ENCODE measurements at places on chromosomes 1 and 21. TPM values are rescaled to one million over a fixed set of nuclear protein-coding genes. Genes with fewer than 3 reads are reported as not detected.

DNA sequence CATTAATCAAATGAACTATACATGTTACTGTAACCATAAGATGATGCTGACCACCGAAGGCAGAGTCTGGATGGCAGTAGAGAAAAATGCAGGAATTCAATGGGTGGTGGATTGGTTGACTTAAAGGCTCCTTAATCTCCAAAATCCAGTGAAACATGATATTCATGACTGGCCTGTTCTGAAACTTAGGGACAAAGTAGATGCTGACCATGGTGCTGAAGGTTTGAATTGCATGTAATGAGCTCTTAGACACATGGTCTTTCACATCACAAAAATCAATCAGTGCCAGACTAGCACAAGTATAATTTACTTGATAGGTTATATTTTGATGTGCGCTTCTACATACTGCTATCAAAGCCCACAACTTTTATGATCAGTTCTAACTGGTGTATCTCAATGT, 30.9 kb upstream of the NTMT2 start:
- no peak for DNase-seq

GRCh38 chr1:102099916-102100315, 103.2 kb upstream of the OLFM3 start:
- no peak for DNase-seq

GRCh38 chr1:20223551-20224419, 37.5 kb upstream of the PLA2G2C start:
- DNase-seq: no peak

- DNase-seq: no peak
These were observed 8.0 kb upstream of the ATP1A2 start for GRCh38 chr1:160107512-160107911.

DNA sequence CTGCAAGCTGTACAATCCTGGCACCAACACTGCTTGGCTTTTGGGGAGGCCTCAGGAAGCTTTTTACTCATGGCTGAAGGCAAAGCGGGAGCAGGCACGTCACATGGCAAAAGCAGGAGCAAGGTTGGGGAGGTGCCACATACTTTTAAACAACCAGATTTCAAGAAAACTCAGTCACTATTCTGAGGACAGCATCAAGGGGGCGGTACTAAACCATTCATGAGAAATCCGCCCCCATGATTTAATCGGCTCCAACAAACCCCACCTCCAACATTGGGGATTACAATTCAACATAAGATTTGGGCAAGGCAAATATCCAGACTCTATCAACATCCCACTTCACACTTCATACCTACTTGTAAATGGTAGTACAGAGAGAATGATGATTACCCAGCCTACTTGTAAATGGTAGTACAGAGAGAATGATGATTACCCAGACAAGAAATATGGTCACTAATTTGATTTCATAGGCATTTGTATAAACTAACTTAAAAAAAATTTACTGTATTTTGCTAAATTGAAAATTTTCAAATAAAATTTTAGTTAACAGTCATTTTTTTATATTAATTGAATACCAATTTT, 24.9 kb downstream of the ATP5PF start:
- no peak for DNase-seq

GRCh38 chr1:61116421-61116820, 34.1 kb downstream of the NFIA start:
- DNase-seq: no peak

DNA sequence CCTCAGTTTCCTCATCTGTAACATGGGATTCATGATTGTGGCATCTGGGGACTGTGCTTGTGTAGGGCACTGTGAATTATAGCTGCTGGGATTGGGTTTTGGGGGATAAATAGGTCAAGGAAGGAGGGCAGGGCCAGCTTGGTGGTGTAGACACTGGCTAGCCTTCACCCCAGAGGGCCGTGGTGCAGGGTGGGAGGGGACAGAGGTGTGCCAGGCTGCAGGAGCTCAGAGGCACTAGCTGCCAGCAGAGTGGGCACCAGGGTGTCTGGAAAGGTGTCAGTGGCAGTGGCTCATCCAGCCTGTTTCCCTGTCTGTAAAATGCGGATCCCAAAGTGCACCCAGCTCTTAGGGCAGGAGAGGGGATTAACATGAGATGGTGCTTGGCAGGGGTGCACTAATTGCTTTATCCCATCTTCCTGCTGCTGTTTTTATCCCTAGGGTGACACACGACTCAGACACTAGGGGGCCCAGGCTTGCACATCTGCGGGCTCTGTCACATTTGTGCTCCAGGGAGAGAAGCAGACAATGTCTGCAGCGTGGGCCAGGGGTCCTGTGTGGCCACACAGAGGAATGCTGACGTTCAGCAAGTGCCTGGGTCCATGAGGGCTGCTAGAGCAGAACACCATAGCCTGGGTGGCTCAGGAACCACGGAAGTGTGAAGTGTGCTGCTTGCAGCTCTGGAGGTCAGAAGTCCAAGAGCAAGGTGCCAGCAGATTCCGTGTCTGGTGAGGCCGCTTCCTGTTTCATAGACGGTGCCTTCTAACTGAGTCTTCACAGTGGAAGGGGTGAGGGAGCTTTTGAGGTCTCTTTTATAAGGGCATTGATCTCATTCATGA, 19.3 kb downstream of the OBSCN start:
- no peak for DNase-seq

DNA sequence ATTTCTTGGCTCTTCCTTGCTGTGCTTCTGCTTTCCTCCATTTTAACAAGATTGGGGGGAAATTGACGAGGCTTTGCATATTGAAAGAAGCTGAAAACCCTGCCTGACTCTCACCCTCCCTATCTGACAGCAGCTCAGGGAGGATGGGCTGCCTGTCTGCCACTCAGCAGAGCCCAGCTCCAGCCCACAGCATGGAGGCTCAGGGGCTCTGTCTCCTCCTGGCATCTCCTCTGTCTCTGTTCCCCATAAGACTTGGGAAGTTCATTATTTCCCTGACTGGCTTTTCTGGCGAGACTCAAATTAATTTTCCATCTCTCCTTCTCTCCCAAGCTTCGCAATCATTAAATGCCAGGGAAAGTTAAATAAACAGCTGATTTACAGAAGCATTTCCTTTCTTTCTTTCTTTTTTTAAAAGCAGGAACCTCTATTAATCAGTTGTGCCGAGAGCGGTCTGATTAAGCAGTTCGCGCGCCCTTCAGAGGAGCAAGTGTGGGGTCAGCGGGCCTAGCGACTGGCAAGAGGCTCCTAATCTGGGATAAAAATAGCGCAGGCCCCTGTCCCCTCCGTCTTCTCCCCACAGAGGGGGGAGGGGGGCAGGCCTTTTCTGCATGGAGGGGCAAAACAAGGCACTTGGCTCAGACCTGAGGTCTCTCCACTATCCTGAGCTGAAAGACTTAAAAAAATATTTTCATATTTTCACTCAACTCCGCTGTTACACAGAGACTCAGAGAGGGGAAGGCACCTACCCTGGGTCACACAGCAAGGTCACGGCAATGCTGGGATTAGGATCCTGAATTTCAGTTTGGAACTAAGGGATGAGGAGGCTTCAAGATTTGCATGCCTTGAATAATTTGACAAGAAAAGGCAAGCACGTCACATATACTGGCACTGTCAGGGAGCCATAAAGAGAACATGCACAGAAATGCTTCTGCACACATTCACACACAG, 170.4 kb downstream of the ACTL8 start:
- DNase-seq: no peak

DNA sequence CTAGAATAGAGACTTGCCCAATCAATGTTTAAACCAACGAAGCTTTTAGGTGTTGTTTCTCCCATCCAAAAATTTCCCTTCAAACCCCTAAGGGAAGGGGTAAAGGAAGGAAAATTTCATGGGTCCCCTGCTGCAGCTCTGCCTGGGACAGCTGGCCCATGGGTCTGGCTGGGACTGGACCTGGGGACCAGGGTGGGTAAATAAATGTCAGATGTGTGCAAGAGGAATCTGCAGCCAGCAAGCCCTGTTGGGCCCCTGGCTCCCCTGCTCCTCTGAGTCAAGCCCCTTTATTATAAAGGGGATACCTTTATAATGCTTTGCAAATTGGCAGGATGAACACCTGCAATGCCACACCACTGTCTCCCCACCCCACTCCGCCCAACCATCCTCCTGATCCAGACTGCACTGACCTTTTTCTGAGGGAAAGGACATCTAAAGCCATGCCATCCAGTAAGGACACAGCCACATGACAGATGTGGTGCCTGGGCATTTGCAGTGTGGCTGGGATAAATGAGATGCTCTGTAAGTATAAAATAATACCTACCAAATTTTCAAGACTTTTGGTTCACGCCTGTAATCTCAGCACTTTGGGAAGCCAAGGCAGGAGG, 1.9 kb upstream of the TMEM125 start:
- no peak for DNase-seq

- DNase-seq: no peak
These were observed 33.7 kb downstream of the TBX15 start for GRCh38 chr1:118954301-118954905.

Gene ADORA1
- not detected for total RNA-seq

- DNase-seq: no peak
These were observed 7.8 kb upstream of the TMEM222 start for GRCh38 chr1:27314169-27314568.

GRCh38 chr1:15916417-15916816, 59.5 kb downstream of the ZBTB17 start:
- no peak for DNase-seq

GRCh38 chr1:172599912-172600311, 59.0 kb upstream of the FASLG start:
- DNase-seq: no peak

- DNase-seq: no peak
These were observed 147.7 kb upstream of the DNAH14 start for GRCh38 chr1:224781800-224782199.

Gene INTS3
- 20.7 TPM for total RNA-seq

DNA sequence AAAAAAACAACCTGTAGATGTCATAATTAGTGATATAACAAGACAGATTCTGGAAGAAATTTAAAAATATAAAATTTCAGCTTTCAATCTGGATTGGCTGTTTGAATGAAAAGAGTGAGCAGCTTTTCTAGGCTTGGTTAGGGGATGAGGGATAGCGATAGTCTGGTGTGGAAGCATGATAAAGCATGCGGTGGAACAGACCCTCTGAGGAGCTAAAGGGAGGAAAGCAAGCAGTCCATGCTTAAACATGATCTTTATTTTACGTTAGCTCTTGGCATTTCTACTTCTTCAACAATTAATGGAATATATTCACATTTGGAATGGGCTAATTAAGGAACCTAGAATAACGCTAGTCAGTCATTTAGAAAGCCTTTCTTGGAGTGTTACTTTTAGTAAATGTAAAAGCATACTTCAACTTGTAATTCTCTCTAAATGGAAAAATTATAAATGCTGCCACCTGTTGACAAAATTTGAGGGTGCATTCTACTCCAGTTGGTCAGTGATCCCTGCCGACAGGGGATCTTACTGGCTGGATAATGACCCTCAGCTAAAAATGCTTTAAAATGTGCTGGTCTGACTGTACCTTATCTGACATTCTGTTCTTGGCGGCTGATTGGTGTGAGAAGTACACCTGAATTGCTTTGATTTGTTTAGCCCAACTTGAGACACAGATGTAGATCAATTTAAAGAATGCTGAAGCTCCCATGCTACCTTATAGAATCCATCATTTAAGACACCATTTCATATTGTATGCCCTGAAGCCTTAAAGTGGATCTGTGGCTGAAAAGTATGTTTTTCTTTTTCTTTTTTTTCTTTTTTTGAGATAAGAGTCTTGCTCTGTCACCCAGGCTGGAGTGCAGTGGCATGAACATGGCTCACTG, 61.2 kb downstream of the AK4 start:
- DNase-seq: peak; percentile 8

- DNase-seq: no peak
These were observed 500 bp upstream of the PEA15 start for GRCh38 chr1:160204526-160205241.

DNA sequence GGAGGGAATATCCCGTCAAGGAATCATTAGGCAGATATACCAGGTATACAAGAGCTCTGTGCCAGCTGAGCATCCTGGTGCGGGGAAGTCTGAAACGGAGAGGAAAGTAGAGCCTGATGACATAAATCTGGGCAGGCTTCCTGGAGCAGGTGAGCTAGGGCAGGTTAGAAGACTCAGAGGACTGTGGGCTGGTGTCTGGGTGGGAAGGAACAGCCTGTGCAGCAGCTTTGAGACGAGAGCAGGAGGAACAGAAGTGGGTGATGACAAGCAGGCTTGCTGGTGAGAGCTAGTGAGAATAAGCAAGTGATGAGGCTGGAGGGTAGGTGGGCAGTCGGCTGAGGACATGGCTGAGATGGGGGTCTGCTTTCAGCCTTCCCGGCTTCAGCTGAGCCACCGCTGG, 6.7 kb downstream of the CELSR2 start:
- no peak for DNase-seq

- DNase-seq: no peak
These were observed 91.5 kb downstream of the IER5 start for GRCh38 chr1:181179987-181180365.

DNA sequence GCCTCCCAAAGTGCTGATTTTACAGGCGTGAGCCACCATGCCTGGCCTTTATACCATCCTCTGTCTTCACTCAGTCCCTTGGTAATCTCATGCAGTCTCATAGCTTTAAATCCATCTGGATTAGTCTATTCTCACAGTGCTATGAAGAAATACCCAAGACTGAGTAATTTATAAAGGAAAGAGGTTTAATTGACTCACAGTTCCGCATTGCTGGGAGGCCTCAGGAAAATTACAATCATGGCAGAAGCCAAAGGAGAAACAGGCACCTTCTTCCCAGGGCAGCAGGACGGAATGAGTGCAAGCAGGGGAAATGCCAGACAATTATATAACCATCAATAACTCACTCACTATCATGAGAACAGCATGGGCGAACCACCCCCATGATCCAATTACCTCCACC, 49.1 kb upstream of the CPLANE2 start:
- no peak for DNase-seq

DNA sequence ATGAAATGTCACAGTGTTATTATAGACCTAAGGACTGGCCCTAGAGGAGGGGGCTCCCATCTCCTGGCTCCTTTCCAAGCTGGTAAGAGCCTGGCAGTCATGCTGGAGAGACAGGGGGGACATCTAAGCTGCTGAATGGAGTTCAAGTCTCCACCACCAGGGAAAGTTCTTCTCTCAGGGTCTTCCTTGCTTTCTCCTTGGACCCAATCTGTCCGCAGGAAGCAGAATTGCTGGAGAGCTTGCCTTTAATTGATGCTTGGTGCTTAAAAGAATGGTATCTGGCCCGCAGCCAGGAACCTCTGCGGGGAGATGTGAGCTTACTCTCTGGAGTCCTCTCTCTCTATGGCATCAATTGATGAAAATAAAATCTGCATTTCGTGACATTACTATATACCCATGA, 25.1 kb downstream of the IRF2BP2 start:
- DNase-seq: no peak

GRCh38 chr1:82245345-82246014, 444.7 kb downstream of the ADGRL2 start:
- DNase-seq: no peak

Gene TLR5
- 0.18 TPM for total RNA-seq

DNA sequence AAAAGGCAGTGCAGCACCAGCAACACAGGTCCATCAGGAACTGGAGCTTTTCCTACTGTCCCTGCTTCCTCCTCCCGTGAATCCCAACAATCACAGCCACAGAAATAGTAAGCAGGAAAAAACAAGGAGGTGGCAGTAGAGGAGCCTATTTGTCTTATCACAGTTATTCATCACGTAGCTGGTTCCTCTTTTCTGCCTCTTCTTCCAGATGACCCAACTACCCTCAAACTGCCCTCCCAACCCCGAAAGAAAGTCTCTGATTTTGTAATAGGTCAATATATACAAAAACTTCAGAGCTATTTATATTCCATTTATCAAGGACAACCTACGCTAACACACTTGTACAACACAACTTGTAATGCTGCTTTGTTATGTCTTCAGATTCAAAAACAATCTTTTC, 21.4 kb downstream of the GNB1 start:
- DNase-seq: no peak

Gene XPR1
- 42.6 TPM for total RNA-seq

- no peak for DNase-seq
These were observed 22.3 kb downstream of the APP start for GRCh38 chr21:26148071-26148839.

Gene SEMA4A
- 0.42 TPM for total RNA-seq
